ENCODE measurements at places on chromosomes 16 and 17.

DNA sequence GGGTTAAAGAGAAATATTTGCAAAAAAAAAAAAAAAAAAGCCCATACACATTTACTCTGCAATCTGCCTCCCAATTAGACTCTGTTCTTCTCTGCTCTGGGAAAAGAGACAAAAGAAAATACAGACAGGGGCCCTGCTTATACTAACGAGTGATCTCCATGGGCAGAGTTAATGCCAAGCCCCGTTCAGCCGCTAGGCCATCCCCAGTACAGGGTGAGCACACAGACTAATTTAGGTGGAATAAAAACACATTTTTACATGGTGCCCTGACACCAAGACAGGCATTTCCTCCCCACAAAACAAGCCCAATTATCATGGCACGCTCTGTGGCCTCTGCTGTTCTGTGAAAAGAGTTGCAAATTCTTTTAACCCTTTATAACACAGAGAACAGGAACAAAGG, 356.3 kb upstream of the C16orf82 start:
- DNase-seq, result no peak

DNA sequence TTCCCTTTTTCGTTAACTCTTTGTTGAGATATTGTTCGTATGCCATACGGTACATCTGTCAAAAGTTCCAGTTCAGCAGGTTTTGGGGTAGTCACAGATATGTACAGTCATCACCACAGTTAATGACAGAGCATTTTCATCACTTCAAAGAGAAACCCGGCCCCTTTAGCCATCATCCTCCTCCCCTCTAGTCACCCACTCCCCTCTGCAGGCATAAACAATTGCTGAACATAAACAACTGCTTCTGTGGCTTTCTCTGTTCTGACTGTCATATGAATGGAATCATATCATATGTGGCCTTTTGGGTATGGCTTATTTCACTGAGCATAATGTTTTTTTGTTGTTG, 59.3 kb downstream of the RNF213 start:
- no peak for DNase-seq

GRCh38 chr16:46830417-46830901, 521 bp downstream of the C16orf87 start:
- DNase-seq, result no peak

DNA sequence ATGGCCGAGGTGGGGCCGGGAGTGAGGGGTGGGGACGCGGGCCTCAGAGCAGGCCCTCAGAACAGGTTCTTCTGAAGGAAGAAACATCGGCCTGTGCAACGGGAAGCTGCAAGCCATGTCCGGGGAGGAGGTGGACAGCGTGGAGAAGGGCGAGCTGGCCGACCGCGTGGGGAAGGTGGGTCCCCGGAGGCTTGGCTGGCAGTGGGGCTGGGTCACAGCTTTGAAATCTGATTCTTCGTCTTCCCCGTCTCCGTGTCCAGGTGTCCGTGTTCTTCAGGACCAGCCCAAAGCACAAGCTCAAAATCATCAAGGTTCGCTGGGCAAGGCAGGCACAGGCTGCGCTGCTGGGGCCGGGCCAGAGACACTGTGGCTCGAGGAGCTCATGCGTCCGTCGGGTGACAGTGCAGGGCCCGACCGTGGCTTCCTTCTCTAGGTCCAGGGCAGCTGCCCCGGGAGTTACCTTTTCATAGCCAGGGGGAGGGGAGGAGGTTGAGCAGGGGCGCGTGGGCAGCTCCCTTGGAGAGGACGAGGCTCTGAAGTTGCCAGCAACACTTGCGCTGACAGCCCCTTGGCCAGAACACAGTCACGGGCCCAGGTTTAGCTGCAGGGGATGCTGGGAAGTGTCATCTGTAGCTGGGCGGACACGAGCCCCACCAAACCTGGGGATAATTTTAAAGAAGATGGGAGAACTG, 51.3 kb downstream of the MEAK7 start:
- DNase-seq, result no peak

DNA sequence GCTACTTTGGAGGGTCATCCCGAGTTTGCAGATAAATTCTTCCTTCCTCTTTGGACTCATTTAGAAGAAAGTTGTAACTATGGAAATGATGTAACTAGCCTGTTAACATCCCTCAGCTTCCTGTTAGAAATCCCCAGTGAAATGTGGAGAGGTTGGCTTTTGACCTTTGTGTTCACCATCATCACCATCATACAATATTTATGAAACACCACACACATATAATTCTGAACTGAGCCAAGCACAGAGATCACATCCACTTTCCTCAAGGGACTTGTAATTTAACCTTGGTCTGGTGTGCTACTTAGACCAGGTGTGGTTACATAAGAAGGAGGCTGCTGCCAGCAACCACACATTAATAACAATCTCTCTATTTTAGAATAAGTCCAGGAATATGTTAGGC, 2.5 kb downstream of the CAPNS2 start:
- DNase-seq, result peak; percentile 62

DNA sequence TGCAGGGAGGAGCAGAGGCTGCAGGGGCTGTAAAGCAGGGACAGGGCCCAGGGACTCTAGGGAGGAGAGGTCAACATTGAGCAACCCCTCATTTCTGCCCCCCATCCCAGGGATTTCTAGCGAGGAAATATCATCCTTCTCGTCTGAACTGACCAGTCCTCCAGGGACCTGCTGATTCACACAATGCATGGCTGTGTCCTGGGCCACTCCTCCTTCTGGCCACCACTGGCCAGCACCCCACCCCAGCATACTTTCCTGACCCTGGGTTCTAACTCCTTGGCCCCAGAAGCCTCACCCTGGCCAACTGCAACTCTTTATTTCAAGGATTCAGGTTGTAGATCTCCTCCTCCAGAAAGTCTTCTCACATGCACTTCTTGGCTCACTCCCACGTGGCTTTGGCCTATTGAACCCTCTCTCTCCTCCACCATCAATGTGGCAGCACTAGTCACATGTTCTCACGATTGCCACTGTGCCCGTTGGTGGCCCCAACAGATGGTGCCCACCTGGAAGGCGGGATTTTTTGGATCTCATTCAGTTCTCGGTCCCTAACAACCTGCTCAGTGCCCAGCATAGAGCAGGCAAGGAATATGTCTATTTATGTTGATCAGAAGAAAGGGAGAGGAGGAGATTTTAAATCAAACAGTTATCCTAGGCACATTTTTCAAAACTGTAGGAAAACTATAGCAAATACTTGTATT, 41.5 kb downstream of the CUEDC1 start:
- DNase-seq, result no peak

GRCh38 chr16:56345406-56346050, 79.8 kb downstream of the AMFR start:
- no peak for DNase-seq

- peak; percentile 10 for DNase-seq
These were observed 514.4 kb upstream of the SALL1 start for GRCh38 chr16:51665436-51665998.

DNA sequence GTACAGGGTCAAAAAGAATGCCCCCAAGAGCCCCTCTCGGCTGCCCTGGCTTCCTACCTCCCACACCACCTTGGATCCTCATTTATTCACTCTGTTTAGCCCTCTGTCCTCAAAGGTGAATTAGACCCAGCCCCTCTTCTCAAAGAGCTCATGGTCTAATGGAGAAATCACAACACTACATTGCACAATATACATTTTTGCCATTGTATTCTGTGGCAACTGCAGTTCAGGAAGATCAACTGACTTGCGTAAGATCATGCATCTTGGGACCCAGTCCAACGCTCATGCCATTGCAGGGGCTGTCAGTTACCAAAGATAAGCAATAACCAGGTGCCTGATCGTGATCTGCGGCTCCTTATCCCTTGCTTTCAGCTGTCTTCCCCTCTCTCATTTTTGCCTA, 1.4 kb downstream of the KRT38 start:
- DNase-seq, result no peak

GRCh38 chr17:61784510-61784909, 78.8 kb downstream of the BRIP1 start:
- DNase-seq, result no peak

- DNase-seq, result no peak
These were observed 2.9 kb downstream of the C16orf90 start for GRCh38 chr16:3492356-3492755.

GRCh38 chr17:546456-546855, 168.2 kb downstream of the VPS53 start:
- no peak for DNase-seq

GRCh38 chr17:77503916-77504651, 363.3 kb downstream of the SEC14L1 start:
- no peak for DNase-seq

DNA sequence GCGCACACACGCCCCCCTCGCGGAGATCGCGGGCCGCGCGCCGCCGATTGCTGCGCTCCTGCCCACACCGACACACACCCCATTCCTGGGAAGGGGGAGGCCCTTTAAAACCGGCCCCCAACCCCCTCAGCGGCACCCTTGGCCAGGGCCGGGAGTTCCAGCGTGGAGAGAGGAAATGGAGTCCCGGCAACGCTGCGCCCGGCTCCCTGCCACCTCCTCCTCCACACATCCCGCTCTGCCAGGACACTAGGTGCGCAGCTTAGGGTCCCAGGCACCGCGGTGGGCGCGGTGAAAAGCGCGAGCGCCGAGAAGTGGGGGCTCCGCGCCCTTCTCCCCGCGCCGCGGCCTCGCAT, 397 bp downstream of the CDC42EP4 start:
- peak; percentile 51 for DNase-seq

GRCh38 chr16:65042438-65043365, 79.2 kb downstream of the CDH11 start:
- no peak for DNase-seq

- DNase-seq, result peak; percentile 16
These were observed 65.2 kb upstream of the TOB1 start for GRCh38 chr17:50931144-50931908.

DNA sequence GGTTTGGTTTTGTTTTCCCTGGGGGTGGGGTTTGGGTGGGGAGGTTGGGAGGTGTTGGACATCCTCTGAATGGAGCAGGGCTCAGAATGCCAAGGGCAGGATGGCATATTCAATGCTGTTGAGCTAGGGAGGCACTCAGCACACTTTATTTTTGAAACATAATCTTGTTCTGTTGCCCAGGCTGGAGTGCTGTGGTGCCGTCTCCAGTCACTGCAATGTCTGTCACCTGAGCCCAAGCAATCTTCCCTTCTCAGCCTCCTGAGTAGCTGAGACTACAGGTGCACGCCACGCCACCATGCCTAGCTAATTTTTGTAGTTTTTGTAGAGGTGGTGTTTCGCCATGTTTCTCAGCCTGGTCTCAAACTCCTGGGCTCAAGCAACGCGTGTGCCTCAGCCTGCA, 186.1 kb downstream of the RPTOR start:
- DNase-seq, result no peak

DNA sequence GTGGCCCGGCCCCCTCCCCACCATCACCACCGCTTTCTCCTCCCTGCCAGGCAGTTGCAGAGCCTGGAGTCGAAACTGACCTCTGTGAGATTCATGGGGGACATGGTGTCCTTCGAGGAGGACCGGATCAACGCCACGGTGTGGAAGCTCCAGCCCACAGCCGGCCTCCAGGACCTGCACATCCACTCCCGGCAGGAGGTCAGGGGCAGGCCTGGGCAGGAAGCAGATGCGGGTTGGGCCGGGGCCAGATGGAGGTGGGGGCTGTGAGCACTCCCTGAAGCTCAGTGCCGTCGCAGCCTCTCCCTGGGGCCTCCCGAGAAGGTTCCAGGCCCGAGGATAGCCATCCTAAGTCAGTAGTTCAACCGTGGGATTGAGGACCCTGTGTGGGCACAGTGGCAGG, 14.2 kb upstream of the ADGRG3 start:
- DNase-seq, result no peak

DNA sequence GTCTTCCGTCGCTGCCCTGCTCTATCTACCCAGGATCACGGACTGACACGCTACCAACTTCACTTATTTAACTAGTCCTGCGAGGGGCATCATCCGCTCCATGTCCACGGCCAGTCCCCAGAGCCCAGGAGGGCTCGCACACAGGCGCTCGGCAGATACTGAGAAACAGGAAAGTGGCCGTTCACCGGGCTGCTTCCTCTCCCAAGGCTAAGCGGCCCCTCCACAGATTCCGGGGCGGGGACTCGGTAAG, 388 bp downstream of the OXLD1 start:
- no peak for DNase-seq

DNA sequence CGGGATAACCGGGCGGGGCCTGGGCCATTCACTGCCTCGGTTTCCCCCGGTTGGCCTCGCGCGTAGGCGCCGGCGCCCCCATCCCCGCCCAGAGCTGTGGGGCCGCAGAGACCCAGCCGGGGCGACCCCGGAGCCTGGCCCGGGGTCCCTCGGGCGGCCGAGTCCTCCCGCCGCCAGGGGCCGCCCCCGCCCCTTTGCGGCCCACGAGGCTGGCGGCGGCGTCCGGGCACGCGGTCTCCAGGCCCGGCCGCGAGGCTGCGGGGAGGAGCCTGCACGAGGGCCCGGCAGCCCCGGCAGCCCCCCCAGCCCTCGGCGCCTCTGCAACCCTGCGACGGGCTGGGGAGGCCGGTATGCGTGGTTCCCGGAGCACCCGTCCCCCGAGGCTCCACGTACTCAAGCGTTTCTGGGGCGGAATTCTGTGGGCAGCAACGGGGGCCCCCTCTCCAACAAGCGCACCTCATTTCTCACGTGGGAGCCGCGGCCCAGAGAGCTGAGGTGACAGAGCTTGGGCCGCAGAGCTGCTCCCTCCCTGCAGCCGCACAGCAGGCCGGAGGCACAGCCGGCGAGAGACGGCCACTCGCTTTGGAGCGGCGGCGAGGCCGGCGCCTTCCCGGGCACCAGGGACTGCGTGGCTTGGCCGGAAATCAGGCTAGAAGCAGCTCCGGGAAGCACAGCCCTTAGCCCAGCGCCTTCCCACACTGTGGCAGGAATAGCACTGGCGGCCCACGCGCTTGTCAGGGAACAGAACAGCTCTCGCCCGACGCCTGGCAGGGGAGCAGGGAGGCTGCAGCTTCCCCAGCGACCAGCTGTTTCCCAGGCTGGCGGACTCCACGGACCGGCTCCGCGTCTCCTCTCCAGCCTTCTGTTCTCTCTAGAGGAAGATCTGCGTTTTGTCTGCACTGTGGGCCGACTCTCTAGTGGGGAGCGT, 867 bp upstream of the LIMD2 start:
- DNase-seq, result peak; percentile 64

- DNase-seq, result no peak
These were observed 44.0 kb downstream of the SREBF1 start for GRCh38 chr17:17792551-17793377.

- no peak for DNase-seq
These were observed 211.5 kb downstream of the CDH11 start for GRCh38 chr16:64910356-64910755.

DNA sequence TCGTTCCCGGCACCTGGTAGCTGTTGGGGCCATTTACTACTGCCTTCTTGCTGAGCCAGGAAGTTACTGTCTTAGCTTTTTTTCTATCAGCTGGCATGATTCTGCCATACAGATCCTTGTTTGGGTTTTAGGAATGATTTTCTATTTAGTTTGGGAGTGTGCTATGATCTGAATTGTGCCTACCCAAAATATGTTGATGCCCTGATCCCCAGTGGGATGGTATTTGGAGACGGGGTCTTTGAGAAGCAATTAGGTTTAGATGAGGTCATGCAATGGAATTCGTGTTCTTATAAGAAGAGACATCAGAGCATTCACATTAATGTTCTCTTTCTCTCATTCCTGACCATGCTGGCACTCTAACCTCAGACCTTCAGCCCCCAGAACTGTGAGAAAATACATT, 59.4 kb upstream of the HS3ST2 start:
- no peak for DNase-seq

GRCh38 chr16:49003022-49003421, 278.6 kb downstream of the CBLN1 start:
- no peak for DNase-seq

GRCh38 chr16:84072014-84072413, 29.4 kb upstream of the SLC38A8 start:
- no peak for DNase-seq

- DNase-seq, result no peak
These were observed 8.1 kb downstream of the HSF5 start for GRCh38 chr17:58480090-58480489.

- peak; percentile 81 for DNase-seq
These were observed at the start of gene NT5M for GRCh38 chr17:17303010-17303846. NT5M (plus strand) TSS chr17:17303373; CDS start chr17:17303551, 178 bp downstream.

- DNase-seq, result no peak
These were observed 194.4 kb upstream of the MAF start for GRCh38 chr16:79794941-79795340.
